Activated naive CD4-positive, alpha-beta T cell treated with Interleukin-2 at 50 U/mL for 16 hours (primary cell): ENCODE measurements at places on chromosomes 6 and 20.

GRCh38 chr6:21438986-21439352 is 154.6 kb upstream of the SOX4 start:
- no peak for DNase-seq

DNA sequence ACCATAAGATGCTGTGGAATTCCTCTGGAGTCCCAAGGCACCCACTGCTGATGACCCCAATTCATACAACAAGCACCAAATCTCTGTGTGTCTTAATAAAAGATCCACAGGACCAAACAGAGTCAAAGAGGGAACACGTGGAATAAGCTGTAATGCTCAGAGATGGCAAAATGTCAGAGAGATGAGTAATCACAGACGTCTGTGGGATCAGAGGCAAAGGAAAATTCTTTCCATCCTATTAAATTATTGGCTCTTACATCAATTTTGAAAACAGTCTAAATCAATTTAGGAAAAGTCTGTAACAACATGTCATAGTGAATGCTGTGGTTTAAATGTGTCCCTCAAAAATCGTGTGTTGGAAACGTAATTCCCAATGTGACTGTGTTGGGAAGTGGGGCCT is 17.5 kb upstream of the SAMD3 start:
- no peak for DNase-seq

- no peak for DNase-seq
These were observed 12.0 kb upstream of the RBPJL start for GRCh38 chr20:45294659-45295058.

GRCh38 chr6:115573861-115574260 is 486.8 kb downstream of the FRK start:
- DNase-seq: no peak

- no peak for DNase-seq
These were observed 310.2 kb upstream of the AGPAT4 start for GRCh38 chr6:161584051-161584450.

DNA sequence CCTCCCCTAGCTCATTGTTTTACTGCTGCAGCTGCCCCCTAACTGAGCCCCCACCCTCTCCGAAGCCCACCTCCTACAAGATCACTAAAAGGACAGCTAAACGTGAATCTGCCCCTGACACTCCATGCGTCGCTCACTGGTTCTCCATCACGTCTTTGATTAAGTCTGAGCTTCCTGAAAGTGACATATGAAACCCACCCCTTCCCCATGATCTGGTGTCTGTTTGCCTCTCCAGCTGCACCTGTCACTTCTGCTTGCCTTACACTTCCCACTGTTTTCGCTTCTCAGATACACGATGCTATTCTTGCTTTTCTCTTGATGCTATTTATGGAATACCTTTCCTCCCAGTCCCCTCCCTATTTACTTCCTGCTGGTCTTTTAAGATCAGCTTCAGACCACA is 8.0 kb upstream of the PERP start:
- DNase-seq: no peak

GRCh38 chr6:159941286-159942113 is 27.4 kb upstream of the IGF2R start:
- DNase-seq: peak; percentile 25
